ENCODE measurements at places on chromosomes 4 and X.

- no peak for DNase-seq
These were observed 32.0 kb downstream of the GAK start for GRCh38 chr4:900073-900472.

- no peak for DNase-seq
These were observed 395.9 kb upstream of the GRIA3 start for GRCh38 chrX:122788216-122788615.

DNA sequence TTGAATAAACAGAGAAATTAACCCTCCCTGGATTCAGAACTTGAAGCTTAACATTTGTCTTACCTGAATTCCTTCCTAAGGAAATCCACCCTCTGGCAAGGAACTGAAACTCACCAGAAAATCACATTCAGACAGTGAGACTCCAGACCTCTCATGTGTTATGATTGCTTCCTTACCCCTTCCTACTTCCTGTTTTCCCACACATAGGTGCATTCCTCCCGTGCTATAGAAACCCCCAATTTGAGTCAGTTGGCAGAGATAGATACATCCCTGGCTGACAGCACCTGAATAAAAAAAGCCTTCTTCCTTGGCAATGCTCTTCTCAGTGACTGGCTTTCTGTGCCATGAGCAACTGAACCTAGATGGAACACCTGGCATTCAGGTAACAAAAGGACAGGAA, 157.0 kb upstream of the SMIM31 start:
- DNase-seq: no peak

GRCh38 chrX:130552444-130553073, 150.8 kb downstream of the RBMX2 start:
- no peak for DNase-seq

DNA sequence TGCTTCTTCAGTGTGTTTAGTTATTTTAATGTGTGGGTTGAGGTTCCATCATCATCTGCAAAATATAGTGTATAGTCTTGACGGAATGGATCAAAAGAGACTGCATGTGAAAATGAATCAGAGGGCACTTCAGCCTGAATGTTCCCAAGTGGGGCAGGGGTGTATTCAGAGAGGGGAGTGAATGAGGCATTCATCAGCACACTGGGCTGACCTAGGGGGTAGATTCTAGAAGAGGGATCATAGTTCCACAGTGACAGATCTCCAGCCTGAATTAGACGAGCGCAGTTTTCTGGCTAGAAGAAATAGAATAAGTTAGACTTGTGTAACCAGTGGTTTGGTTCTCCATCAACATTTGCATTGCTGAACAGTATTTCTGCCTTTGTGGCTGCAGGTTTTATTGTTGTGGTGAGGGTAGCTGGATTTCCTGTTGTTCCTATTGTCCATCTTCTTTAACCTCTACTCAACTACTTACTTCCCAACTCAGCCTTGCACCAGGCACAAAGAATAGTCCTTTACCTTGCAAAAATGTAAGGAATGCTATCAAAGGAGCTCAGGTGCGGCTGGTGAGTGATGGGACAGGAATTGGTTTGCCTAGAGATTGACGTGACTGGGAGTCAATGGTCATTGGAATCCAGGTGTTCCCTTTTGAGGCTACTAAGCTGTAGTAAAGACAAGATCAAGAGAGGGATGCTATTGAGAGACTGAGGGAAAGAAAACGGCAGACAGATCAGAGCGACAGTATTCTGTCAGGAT, 50.9 kb downstream of the NAP1L5 start:
- no peak for DNase-seq

- DNase-seq: no peak
These were observed 17.7 kb upstream of the CPE start for GRCh38 chr4:165360985-165361670.

DNA sequence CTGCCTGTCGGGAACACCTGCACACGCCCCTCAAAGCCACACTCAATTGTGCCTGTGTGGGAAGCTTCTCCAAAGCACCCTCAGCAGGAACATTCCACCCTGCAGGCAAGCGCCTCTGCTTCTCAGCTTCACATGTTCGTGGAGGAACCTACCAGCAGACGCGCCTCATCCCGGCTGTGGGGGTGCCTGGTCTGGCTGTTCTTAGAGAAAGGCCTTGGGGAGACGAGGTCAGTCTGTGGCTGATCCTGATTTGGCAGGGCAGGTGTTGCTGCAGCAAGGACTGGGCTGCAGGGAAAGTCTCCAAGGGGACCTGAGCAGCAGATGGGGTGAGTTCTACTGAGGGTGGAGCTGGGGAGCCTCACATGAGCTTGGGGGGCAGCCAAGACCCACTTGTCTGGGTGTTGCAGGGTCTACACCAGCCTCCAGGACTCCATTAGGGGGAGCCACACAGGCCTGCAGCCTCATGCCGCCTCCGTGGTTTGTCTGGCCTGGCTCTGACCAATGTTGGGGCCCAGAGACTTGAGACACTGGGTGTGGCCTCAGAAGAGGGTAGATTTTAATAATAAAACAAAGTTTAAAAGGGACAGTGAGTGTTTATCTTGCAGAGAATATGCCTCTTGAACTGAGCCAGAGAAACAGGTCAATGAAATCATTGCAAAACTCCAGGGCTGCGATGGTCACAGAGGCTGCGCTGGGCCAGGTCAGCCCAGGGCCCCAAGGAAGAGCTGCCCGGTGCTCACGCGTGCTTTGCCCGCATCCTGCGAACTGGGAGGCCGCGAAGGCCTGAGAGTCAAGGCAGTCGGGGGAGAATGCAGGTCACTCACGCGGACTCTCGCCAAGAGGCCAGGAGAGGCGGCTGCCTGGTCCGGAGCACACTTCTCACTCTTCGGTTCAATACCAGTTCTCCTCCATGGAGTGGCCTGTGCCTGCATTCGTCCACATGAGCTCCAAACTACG, 21.1 kb downstream of the RNF212 start:
- no peak for DNase-seq

DNA sequence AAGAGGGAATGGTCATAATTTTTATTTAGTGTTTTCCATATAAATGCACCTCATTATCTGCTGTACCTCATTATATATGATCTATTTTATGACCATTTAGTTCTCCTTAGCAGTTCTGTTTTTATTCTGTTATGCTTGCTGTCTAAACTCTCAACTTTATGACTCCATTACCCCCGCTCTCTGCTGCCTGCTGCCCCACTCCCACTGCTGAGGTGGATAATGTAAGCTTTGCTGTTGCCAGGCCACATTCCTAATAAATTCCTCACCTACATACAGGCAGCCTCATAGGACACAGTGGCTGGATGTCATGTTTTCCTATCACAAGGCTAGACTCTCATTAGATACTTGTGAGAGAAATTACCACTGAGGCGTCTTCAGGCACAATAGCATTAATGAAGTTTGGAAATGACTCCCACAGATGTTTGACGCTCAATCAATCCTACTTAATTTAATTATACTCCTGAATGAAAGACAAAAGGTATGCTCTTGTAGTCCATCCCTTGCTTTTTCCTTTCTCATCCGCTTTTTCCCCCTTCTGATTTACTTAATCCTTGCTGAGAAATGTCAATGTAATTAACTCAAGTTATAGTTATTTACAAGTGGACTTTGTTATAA, 497.5 kb upstream of the IGFBP7 start:
- DNase-seq: no peak

GRCh38 chr4:13793020-13793710, 165.6 kb upstream of the BOD1L1 start:
- DNase-seq: no peak

DNA sequence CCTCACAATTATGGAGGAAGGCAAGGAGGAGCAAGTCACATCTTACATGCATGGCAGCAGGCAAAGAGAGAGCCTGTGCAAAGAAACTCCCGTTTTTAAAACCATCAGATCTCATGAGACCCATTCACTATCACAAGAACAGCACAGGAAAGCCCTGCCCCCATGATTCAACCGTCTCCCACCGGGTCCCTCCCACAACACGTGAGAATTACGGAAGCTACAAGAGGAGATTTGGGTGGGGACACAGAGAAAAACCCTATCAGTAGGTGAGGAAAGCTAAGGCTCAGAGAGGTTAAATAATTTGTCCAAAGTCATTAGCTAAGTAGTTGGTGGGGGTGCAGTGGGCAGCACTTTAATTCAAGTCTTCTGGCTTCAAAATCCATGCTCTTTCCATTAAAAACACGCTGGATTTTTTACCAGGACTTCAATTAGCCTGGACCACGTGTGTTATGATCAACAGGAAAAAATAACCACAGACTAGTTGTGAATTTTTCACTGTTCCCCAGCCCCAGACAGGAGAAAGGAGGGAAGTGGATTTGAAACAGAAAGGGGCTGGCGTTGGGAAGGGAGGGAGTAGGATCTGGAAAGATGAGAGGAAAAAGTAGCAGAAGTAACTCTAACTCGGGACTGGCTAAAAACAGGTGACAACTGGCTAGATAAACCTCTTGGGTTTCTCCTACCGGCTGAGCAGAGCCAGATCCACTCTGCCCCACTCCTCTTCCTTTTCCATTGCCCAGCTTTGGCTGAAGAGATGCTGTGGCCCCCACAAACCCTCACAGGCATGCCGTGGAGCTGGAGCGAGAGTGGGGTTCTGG, 986 bp downstream of the MTMR8 start:
- DNase-seq: no peak

GRCh38 chr4:182683661-182684060, 233.5 kb downstream of the DCTD start:
- no peak for DNase-seq

GRCh38 chr4:16199093-16199492, 27.2 kb downstream of the TAPT1 start:
- no peak for DNase-seq

GRCh38 chrX:40040686-40041461, 56.9 kb downstream of the BCOR start:
- DNase-seq: no peak
